ENCODE measurements at places on chromosomes 2 and 18. TPM values are rescaled to one million over a fixed set of nuclear protein-coding genes. Genes with fewer than 3 reads are reported as not detected.
A peak's percentile ranks its signal among the peaks of the same experiment; 100 is the strongest.

DNA sequence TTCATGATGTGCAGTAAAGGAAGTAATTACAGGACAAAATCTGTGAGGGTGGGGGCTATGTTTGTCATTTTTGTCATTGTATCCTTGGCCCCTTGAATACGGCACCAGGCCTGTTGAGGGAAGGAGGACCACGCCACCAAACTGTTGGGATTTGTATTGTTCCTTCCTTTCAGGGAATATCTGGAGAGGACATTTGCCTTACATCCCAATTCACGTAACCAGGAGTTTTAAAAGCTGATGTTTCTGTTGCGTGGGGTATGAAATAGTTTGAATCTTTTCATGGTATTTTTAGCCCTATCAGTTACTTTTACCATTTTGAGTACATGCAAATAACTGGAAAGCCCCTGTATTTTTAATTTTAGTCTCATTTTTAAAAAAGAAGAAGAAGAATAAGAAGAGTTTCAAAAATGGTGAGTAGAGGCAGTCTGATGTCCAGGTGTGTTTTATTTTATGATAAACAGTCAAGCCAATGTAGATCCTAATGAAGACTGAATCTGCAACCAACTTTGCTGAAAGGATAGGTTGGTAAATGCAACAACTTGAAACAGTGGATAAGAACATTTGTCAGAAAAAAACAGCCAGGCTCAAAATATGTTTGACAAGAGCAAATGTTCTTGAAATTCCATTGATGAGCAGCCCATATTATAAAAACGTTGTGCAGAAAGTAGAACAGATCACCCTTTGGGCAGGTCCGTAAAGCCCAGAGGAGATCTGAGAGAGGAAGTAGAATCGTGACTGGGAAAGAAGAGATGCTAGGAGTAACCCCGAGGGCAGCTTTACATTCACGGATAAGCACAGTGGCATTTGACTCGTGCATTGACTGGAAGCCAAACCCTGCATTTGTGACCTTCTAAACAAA lies 54.5 kb downstream of the RASGRP3 start:
- H3K27ac ChIP-seq, result no peak overlapping the region
- no peak overlapping the region for H3K4me3 ChIP-seq
- no peak for DNase-seq
- H3K36me3 ChIP-seq, result no peaks in the 10 kb centered on the region
- H3K4me1 ChIP-seq, result no peaks in the 10 kb centered on the region

GRCh38 chr2:2134037-2134436 lies 197.0 kb downstream of the MYT1L start:
- DNase-seq, result no peak
- H3K27ac ChIP-seq, result no peak overlapping the region
- no peaks in the 10 kb centered on the region for H3K4me1 ChIP-seq
- no peaks in the 10 kb centered on the region for H3K27me3 ChIP-seq
- no peak overlapping the region for H3K4me3 ChIP-seq
- H3K36me3 ChIP-seq, result no peaks in the 10 kb centered on the region

- H3K4me3 ChIP-seq, result no peak overlapping the region
- H3K4me1 ChIP-seq, result no peaks in the 10 kb centered on the region
- no peak overlapping the region for H3K27ac ChIP-seq
- DNase-seq, result no peak
- no peaks in the 10 kb centered on the region for H3K27me3 ChIP-seq
- H3K36me3 ChIP-seq, result no peaks in the 10 kb centered on the region
Observed at GRCh38 chr2:53827398-53828175, 32.2 kb downstream of the GPR75 start.

DNA sequence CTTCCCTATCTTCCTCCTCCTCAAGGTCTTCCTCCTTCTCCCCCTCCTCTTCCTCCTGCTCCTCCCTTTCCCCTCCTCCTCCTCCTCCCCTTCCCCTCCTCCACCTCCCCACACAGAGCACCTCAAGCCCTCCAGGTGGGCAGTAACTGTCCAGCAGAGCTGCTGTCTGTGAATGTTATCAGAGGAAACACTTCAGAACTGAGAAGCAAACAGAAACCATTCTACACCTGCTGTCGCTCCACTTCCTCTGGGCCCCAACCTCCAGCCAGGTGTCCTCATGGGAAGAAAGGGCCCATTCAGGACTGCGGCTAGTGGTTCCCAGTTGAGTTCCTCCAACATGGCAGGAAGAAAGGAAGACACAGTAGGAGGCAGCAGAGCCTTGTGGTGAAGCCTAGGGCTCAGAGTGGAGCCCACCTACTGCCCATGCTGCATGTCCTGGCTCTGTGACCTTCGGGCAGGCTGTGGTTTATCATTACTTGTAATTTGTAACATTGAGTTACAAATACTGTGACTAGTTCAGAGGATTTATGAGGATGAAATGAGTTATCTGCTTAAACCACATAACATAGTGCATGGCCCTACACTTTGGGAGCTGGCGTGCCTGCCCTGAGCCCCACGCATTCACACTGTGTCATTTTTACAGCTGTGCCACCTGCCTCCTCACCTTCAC lies 165.9 kb upstream of the ID2 start:
- no peak overlapping the region for H3K4me3 ChIP-seq
- peaks cover 6% of the 10 kb centered on the region for H3K4me1 ChIP-seq
- no peaks in the 10 kb centered on the region for H3K27me3 ChIP-seq

DNA sequence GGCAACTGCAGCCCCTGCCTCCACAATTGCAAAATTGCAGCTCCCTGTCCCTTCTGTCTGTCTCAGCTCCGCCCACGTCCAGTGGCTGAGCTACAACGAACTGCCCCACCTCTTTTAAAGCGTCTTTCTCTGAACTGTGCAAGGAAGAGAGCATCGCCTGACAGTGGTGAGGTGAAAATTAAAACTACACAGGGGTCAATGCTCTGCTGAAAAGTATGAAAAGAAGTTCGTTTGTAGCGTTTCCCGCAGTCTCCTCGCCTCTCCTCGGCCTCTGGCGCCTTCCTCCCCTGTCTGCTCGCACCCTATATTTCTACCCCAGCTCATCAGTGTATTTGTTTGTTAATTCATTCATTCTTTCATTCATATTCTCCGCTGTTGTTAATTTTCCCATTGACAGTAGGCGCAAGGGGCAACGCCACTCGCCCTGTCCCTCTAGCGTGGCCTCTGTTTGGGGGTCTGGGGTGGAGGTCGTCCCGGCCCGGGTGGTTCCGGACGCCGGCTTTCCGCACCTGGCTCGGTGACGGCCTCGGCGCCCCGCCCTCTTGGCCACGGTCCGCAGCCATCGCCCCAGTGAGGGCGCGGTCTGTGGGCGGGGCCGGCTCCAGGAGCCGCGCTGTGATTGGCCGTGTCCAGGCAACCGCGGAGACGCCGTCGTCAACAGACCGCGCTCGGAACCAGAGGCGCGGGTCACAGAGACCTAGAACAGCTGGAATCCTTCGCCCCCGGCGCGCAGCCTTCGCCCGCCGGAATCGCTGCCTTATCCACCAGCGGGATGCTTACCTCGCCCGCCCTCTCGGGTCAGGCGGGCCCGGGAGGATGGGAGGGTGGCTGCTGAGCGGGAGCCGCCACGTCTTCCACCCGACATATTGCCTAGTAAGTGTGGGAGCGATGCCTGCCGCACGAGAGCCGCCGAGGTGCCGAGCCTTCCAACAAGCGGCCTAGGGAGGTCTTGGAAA lies at the start of gene VWA3B:
VWA3B (plus strand) TSS at position 677 of the 956 bp plus-strand sequence. CDS start 5,926 bp downstream, outside the sequence.
- no peaks in the 10 kb centered on the region for H3K36me3 ChIP-seq
- peak within 1 kb of the TSS; percentile 29 for H3K4me3 ChIP-seq
- peak; percentile 91 for DNase-seq

- H3K27me3 ChIP-seq, result peaks cover 52% of the 10 kb centered on the region
- H3K4me3 ChIP-seq, result no peak overlapping the region
- H3K36me3 ChIP-seq, result no peaks in the 10 kb centered on the region
- DNase-seq, result no peak
- H3K4me1 ChIP-seq, result peaks cover 22% of the 10 kb centered on the region
Observed at GRCh38 chr18:32773382-32773712, 524 bp upstream of the KLHL14 start.

- peak; percentile 27 for DNase-seq
- H3K36me3 ChIP-seq, result no peaks in the 10 kb centered on the region
- no peaks in the 10 kb centered on the region for H3K4me1 ChIP-seq
- H3K27me3 ChIP-seq, result no peaks in the 10 kb centered on the region
Observed at GRCh38 chr2:110157153-110157793, 41.7 kb upstream of the MALL start.

DNA sequence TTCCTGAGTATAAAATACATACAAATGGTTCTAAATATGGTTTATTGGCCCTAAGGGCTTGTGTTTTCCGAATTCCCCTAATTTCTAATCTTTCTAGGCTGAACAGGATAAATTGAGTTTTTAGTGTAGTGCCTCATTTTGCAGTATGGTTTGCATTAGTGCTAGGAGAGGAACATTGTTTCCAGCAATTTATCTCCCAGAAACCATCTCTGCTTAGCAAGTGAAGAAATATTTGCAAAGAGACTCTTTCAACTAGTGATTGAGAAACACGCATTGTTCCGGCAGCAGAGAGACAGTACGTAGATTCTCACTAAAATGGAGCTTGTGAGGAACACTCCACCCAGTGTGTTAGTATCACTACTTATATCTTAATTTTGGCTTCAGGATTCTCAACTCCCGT lies 177.8 kb upstream of the EPAS1 start:
- peaks cover 41% of the 10 kb centered on the region for H3K4me1 ChIP-seq
- DNase-seq, result no peak
- H3K27me3 ChIP-seq, result no peaks in the 10 kb centered on the region

- DNase-seq, result no peak
- H3K4me1 ChIP-seq, result peaks cover 7% of the 10 kb centered on the region
- H3K4me3 ChIP-seq, result no peak overlapping the region
- no peaks in the 10 kb centered on the region for H3K27me3 ChIP-seq
- no peak overlapping the region for H3K27ac ChIP-seq
Observed at GRCh38 chr2:216341121-216341520, 31.2 kb downstream of the MARCHF4 start.

- H3K27me3 ChIP-seq, result no peaks in the 10 kb centered on the region
- no peaks in the 10 kb centered on the region for H3K4me1 ChIP-seq
- no peak overlapping the region for H3K4me3 ChIP-seq
- DNase-seq, result no peak
- H3K27ac ChIP-seq, result no peak overlapping the region
Observed at GRCh38 chr18:77369644-77370043, 120.0 kb downstream of the GALR1 start.

The TUBA3E gene
- total RNA-seq, result 0.27 TPM

DNA sequence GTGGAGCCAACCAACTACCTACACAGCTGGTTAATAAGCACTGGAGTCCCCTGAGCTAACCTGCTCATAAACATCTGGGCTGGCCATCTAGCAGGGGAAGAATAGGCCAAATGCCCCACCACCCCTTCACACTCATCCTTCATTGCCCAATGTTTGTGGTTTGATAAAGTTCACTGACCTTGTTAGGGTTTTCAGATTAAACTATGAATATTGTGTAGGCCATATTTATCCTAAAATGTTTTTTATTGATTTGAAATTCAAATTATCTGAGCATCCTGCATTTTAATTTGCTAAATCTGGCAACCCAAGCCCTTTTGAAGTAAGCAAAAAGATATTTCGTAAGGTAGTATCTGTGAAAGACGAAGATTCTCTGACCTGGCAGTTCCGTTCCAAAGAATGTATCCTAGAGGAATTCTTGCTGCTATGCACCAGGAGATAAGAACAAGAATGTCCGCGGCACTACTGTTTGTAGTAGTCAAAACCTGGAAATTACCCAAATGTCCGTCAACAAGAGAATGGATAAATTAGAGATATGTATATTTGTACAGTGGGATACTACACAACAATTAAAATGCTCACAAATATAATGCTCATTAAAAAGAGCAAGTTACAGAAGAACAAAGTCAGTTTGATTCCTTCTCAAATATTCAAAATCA lies 5.8 kb upstream of the TLK1 start:
- H3K36me3 ChIP-seq, result no peaks in the 10 kb centered on the region
- peaks cover 10% of the 10 kb centered on the region for H3K4me1 ChIP-seq
- no peaks in the 10 kb centered on the region for H3K27me3 ChIP-seq
- no peak for DNase-seq
- no peak overlapping the region for H3K4me3 ChIP-seq

DNA sequence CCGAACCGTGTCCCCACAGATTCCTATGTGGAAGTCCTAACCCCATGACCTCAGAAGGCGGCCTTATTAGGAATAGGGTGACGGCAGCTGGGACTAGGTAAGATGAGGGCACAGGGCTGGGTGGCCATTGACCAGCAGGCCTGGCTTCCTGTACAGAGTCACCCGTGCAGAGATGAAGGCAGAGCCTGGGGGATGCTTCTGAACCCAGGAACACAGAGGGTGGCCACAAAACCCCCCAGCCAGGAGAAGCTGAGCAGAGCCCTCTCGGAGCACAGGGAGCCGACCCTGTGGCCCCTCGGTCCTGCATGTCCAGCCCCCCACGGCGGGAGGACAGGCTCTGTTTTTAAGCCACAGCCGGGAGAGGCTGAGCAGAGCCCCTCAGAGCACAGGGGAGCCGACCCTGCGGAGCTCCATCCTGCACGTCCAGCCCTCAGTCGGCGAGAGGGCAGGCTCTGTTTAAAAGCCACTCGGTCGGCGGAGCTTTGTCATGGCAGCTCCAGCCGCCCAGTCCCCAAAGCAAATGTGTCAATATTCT lies 2.7 kb downstream of the PDCD1 start:
- H3K36me3 ChIP-seq, result no peaks in the 10 kb centered on the region
- DNase-seq, result no peak
- H3K27ac ChIP-seq, result no peak overlapping the region
- H3K27me3 ChIP-seq, result peaks cover 17% of the 10 kb centered on the region
- H3K4me3 ChIP-seq, result no peak overlapping the region
- H3K4me1 ChIP-seq, result peaks cover 17% of the 10 kb centered on the region

DNA sequence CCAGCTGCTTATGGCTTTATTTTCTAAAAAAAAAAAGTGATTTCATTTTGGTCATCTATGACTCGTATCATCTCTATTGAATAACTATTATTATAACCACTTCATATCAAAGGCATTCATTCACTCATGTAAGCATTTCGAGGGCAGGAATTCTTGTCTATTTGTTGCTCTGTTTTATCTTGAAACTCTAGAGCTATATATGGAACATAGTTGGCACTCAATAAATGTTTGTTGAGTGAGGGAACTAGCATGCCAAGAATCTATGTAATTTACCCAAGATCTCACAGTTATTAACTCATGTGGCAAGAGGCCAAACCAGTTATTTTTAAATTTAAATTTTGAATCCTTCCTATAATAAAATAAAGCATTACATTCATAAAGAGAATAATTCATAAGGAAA lies 470.1 kb downstream of the TMX3 start:
- no peak for DNase-seq
- no peak overlapping the region for H3K27ac ChIP-seq
- no peaks in the 10 kb centered on the region for H3K36me3 ChIP-seq
- H3K4me1 ChIP-seq, result no peaks in the 10 kb centered on the region
- no peaks in the 10 kb centered on the region for H3K27me3 ChIP-seq
- H3K4me3 ChIP-seq, result no peak overlapping the region

- no peak overlapping the region for H3K4me3 ChIP-seq
- peaks cover under 1% of the 10 kb centered on the region for H3K4me1 ChIP-seq
- no peak for DNase-seq
- no peak overlapping the region for H3K27ac ChIP-seq
Observed at GRCh38 chr2:68837861-68838341, 33.3 kb downstream of the BMP10 start.

The LINC00305 gene
- not detected for total RNA-seq

Measured in transverse colon (tissue), 4 donors.